Ascending aorta (tissue), 2 donors: ENCODE measurements at places on chromosomes 6 and 20. TPM values are rescaled to one million over a fixed set of nuclear protein-coding genes. Genes with fewer than 3 reads are reported as not detected.

DNA sequence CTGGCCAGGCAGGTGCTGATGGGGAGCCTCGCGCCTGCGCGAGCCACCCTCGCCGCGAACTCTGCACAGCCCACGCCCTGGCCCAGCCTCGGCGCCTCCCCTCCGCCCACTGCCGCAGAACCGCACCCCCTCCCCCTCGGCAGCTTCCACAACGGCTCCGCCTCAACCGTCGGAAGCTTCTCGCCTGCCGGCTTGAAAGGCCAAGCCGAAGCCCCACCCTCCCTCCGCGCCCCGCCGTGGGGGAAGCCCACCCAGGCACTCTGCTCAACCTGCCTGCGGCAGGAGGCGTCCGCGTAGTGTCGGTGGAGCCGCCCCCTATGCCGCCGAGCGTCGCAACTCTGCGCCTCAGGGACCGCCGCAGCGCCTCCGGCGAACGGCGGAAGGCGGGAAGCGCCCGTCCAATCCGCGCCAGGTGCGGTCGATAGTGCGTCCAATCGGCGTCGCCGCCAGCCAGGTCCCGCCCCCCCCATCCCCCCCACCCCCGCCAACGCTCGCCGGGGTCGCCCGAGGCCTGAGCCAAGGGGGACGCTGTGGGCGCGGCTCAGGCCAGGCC lies at the start of gene SYCP2:
SYCP2 (minus strand) TSS at position 342 of the 553 bp plus-strand sequence. CDS start 11,224 bp downstream, outside the sequence.
- peak; percentile 66 for DNase-seq

DNA sequence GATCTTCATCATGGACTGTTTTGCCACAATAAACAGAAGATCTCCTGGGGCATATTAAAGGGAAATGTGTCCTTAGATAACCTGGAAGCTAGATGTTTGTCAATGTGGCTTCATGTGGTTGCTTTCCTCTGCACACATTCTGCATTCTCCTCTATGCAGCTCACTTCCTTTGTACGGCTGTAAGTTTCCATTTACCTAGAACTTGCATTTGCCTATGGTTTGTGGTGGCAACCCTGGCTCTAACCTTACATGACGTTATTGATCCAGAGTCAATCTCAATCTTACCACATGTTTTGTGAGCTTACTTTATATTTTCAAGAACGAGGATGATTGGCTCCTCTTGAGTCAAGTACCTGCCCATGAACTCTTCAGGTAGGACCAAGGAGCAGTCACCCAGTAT lies 863.1 kb downstream of the MAFB start:
- DNase-seq: no peak

DNA sequence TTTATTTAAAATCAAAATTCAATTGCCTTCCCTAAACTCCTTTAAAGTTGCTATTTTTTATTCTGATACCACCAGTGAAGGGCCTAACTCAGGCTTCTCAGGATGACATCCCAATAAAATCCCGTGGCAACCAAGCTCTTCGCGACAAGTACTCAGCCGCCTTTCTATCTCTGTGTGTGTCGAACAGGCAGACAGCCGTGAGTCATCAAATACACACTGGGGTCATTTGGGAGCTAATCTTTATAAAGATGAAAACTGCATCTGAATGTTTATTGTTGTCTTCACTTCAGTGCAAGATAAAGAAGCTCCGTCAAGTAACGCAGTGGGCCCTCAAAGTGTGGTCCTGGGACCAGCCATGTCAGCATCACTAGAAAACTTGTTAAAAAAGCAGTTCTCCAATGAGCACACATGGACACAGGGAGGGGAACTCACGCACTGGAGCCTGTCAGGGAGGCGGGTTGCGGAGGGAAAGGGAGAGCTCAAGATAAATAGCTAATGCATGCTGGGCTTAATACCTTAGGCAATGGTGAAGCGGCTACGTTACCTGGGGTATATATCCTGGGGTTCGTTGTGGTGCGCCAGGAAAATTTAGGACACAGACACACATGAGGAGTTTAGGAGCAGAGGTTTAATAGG lies 119.3 kb downstream of the RNF144B start:
- no peak for DNase-seq

- DNase-seq: peak; percentile 74
Measured at GRCh38 chr6:156848533-156848932, 71.4 kb downstream of the ARID1B start.

GRCh38 chr20:21002486-21002885 lies 103.7 kb downstream of the LINC00237 start:
- DNase-seq: no peak

- no peak for DNase-seq
Measured at GRCh38 chr6:34673064-34673463, 23.5 kb downstream of the ILRUN start.

DNA sequence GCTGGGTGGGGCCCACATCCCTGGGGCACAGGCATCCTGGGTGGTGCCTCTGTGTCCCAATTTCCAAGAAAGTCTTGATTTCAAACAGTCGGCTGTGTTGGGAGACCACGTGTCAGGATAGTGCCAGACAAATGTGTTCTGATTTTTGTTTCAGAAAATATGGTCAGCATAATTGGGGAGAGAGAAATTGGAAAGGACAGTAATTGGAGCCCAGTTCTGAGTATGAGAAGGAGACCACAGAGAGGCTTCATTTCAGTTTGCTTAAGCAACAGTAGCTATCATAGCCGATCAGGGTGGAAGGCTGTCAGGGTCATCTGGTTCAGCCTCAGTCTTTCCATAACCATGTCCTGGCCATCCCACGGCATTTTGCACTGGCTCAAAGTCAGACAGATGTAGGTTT lies 220.7 kb downstream of the CDC5L start:
- no peak for DNase-seq

Gene FNDC11
- not detected for total RNA-seq

GRCh38 chr20:11305406-11305805 lies 612.3 kb upstream of the BTBD3 start:
- DNase-seq: no peak

DNA sequence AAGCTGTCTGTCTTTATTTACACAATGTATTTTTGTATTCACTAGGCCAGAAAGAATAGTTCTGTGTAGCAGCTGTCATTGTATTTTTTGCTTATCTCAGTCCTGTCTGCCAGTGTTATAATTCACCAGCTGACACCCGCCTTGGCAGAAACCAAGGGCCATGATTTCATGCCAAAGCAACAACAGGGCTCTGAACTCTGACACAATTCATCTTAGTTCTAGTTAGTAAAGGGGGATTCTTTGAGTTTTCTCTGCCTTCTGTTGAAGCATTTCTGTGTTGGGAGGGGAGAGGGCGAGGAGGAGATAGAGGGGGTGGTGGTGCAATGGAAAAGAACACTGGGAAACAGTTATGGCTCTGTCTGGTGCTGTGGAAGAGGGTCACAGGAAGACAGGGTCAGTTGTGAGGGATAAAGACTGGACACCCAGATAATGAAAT lies 684.6 kb upstream of the MARCKS start:
- no peak for DNase-seq
